ENCODE measurements at places on chromosomes 6 and 20. TPM values are rescaled to one million over a fixed set of nuclear protein-coding genes. Genes with fewer than 3 reads are reported as not detected.
A peak's percentile ranks its signal among the peaks of the same experiment; 100 is the strongest.

Gene COL20A1
- total RNA-seq = 0.87 TPM

DNA sequence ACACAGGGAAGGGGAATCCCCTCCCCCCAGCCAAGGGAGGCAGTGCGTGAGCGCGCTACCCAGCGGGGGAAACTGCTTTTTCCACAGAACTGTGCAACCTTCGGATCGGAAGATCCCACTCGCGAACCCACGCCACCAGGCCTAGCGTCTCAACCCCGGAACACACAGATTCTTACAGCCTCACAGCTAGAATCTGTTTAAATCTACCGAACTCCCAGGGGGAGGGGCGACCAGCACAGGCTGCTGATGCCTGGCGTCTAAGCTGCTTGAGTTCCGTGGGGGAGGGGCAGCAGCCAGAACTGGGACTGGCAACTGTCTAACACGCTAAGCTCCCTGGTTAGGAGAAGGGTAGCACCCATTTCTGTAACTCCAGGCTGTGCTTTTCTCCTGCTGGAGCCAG is 217.3 kb upstream of the TENT5A start:
- ATAC-seq = no peak

- peak; percentile 100 for ATAC-seq
These were observed 107.9 kb downstream of the MAP3K7 start for GRCh38 chr6:90478789-90479602.

Gene NHSL1
- 19.7 TPM for total RNA-seq

DNA sequence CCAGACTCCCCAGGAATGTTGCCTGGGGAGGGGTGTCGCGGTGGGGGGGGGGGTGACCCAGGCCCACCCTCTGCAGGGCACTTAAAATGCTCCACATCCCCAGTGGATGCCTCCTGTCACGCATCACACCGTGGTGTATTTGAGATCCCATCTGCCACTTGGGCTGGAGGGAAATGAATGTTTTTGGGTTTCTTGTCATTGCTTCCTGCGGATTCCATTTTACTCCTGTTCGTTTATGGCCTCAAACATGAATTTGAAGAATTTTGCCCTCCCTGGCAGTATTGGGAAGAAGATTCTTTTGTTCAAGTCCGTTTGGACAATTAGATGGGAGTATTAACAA is 544 bp upstream of the KHDC1 start:
- peak; percentile 24 for ATAC-seq

GRCh38 chr6:1838604-1839213 is 229.0 kb downstream of the FOXC1 start:
- no peak for ATAC-seq

DNA sequence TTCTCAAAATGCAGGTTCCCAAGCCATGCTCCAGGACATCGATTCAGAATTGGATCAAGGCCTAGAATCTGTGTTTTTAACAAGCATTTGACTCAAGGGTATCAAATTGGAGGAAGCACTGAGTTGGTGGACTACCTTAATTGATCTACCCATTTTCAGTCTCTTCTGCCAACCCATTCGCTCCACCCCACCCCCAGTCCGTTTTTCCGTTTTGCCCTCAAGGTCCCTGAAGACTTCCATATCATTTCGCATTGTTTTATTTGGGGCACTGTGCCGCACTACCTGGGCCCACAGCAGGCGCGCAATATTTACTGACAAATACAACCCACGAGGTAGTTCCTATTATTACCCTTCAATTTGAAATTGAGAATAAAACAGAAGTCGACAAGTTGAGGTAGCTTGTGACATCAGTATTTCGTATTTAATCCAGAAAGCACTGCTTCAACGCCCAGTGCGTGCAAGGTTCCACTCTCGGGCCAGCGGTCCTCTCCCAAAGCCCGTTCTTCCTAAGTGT is 557 bp upstream of the DHX35 start:
- no peak for ATAC-seq

DNA sequence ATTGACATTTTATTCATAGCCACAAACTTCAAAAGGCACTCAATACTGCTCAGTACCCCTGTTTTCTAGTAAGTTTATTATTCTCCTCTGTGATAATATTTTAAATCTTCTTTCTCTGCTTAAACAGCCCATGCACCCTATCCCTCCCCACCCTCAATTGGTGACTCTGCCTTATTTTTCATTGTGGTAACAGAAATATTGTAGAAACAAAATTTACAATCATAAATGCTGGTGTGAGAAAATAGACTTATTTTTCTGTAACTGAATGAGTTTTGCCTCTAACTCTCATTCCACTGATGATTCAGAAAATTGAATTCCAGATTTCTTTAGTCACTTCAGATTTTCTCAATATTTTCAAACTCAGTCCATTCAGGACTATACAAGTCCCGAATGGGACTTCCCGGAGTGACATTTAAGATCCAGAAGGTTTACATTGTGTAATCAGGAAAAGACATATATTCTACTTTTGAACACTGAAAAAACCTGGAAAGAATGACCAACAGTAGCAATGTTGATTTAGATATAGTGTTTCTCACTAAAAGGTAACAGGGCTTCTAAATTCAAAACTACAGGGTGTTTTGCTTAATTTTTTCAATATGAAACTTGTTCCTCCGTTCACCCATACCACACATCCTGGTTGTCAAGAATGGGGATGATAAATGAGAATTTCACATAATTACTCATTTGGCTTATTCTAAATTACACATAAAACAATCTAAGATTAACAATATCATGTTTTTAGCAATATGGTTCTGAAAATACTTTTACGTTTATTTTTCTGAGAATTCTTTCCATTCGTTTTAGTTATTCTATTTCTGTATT is 34.8 kb upstream of the UST start:
- ATAC-seq = no peak

- no peak for ATAC-seq
These were observed 859.8 kb downstream of the MAFB start for GRCh38 chr20:39829256-39829655.

GRCh38 chr20:59008715-59009336 is 1.8 kb upstream of the CTSZ start:
- ATAC-seq = no peak

Gene DEFB129
- total RNA-seq = not detected

- no peak for ATAC-seq
These were observed 331.4 kb upstream of the QKI start for GRCh38 chr6:163083141-163083540.

GRCh38 chr20:2814076-2814475 is 711 bp upstream of the C20orf141 start:
- ATAC-seq = peak; percentile 31
